Activated CD4-positive, alpha-beta T cell treated with anti-CD3 and anti-CD28 coated beads, Interleukin-2, Interleukin-6, amounts not matched to agents 100 ng/mL and 50 ng/mL, durations not matched to agents 16 hours and 8 hours (primary cell): ENCODE measurements at places on chromosomes 4 and X.

GRCh38 chr4:152356428-152357034 lies 179.4 kb downstream of the FBXW7 start:
- DNase-seq, result no peak

DNA sequence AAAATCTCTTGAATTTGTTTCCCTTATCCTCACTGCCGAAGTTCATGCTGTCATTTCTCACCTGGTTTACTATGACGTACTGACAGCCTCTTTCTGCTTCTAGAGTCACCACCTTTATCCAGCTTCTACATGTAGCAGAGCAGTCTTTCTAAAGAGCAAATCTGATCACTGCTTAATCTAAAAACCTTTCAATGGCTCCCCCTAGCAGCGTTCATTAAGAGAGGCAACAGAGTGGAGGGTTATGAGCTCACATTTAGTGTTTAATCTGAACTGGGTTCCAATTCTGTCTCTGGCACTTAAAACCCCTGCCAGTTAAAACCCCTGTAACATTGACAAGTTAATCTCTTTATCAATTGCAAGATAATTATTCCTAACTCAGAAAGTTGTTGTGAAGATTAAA lies 4.4 kb downstream of the RBPJ start:
- DNase-seq, result peak; percentile 68

DNA sequence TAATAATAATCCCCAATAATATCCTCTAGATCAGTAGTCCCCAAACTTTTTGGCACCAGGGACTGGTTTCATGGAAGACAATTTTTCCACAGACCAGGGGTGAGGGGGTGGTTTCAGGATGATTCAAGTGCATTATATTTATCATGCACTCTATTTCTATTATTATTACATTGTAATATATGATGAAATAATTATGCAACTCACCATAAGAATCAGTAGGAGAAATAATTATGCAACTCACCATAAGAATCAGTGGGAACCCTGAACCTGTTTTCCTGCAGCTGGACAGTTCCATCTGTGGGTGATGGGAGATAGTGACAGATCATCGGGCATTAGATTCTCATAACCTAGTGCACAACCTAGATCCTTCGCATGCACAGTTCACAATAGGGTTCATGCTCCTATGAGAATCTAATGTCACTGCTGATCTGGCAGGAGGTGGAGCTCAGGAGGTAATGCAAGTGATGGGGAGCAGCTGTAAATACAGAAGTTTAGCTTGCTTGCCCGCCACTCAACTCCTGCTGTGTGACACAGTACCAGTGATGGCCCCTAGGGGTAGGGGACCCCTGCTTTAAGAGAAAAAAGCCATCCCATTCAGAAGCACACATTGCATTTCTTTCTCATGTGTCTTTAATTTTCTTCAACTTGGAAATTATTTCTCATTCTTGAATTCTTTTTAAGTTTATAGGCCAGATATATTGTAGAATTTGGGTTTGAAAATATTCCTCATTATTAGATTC lies 16.0 kb upstream of the SH3RF1 start:
- DNase-seq, result no peak

GRCh38 chr4:27161191-27161590 lies 300.6 kb downstream of the STIM2 start:
- DNase-seq, result no peak

DNA sequence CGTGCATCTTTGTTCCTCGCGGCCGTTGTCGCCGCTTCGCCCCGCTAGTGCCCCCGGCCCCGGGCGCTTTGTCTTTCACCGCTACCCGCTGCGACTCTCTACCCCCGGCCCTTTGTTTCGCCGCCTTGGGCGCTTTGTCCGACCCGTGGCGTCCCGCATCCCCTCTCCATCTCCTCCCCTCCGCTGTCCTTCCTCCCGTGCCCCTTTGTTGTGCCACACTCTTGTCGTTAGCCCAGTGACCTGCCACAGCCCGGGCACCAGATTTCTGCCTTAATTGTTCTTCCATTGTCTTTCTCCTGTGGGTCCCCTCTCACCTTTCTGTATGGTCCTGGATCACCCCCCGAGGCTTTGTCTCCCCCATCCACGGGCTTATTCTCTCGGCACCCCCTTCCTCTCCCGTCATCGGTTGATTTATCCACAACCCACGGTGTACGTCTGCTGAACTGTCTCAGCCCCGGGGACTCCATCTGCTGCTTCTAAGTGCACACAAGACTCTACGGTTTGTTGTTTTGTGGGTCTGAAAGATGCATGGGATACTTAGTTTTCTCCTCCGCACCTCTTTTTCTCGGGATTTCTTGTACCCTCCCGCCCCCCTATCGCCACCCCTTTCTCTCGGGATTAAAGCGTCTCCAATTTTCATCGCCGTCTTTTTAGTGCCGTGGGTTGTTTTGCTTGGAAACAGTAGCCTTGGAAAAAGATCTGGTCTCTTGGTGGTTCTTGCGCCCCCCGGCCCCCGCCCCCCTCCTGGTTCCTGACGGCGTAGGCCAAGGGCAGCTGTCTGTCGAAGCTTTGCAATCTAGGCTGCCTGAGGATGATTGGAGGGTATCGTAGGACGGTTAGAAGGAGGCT lies 783 bp downstream of the RBPJ start:
- peak; percentile 38 for DNase-seq

DNA sequence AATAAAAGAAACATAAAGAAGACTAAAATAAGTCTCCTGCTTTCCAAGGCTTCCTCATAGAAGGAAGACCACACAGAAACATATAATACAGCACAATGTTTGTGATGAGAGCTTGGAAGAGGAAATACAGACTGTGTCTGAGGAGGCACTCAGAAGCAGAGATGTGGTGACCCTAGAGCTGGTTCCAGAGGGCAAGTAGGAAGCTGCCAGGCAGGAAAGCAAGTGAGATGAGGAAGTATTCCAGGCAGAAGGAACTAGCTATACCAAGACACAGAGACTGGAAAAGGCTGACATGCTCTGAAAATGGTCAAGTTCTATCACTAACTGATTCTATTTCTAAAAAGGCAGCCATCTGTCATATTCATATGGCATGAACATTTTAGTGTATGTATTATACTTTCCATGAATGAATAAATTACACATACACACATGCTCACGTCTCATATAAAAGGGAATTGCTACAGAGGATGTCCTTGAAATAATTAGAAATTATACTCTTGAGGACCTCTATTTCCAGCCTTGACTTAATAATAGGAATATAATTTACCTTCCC lies 16.6 kb upstream of the HSFX2 start:
- no peak for DNase-seq

DNA sequence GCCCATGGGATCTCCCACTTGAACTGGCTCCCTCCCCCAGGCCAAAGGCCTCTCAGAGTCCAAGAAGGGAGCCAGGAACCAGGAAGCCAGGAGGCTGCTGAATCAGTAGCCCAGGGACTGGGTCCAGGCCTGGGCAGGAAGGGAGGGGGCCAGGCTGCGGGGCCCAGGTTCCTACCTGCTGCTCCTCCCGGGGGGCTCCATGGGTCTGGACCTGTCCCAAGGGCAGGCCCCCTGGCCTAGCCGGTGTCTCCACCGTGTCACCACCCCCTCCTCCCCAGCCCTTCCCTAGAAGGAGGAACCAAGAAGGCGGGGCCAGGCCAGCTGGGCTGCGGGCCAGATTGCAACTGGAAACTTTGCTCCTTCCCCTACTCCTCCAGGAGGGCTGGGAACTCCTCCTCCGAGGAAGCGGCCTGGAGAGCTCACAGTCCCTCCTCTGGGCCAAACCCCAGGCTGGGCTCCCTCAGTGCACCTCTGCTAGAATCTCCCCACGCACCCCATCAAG lies at the start of gene IQSEC2:
IQSEC2 (minus strand) TSS at position 264 of the 502 bp plus-strand sequence.
- DNase-seq, result no peak

DNA sequence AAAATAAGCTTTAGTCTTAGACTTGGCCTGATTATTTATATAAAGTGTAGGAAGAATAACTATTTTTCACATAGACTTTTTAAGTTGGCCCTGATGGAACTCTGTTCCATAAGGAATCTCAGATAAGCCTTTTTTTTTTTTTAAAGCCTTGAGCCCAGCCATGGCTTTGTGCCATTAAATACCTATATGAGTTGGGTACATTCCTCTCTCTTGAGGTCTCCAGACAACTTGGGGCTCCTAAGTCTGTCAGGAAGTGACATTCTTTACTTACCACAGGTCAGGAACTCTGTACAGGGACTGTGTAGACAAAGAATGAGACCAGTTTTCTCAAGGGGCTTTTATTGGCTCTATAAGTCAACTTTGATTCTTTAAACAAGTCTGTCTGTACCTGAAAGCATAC lies 27.1 kb upstream of the IGFBP7 start:
- DNase-seq, result no peak

DNA sequence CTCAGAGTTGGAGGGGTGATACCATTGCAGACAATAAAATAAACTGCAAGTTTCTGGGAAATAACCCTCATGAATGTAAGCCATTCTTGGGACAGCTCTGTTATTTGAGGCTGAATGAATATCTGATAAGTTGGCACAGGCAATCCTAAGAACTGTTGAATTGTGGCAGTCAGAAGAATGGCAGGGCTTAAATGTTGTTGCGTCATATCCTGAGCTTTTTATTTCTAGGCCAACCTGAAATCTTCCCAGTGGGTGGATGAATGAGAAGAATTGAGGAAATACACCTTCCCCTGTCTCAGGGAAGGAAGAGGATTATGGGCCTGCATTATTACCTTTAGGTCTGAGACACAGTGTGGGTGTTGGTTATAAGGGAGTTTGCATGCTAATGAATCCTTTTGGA lies 64.4 kb upstream of the C4orf54 start:
- DNase-seq, result no peak

- DNase-seq, result no peak
Observed at GRCh38 chr4:100357542-100357941, 160.3 kb downstream of the EMCN start.

DNA sequence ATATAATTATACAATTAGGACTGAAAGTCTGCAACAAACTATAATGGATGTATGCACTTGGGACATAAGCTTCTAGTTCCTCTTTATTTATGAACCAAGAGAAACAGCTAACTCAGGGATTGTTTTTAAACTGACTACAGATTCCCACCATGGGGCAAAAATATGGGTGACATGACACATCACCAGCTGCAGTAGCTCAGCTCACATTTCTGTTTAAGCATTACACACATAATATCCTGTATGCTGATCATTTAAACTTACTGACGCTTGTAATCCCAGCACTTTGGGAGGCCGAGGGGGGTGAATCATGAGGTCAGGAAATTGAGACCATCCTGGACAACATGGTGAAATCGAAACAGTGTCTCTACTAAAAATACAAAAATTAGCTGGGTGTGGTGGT lies 11.5 kb downstream of the FGB start:
- no peak for DNase-seq

DNA sequence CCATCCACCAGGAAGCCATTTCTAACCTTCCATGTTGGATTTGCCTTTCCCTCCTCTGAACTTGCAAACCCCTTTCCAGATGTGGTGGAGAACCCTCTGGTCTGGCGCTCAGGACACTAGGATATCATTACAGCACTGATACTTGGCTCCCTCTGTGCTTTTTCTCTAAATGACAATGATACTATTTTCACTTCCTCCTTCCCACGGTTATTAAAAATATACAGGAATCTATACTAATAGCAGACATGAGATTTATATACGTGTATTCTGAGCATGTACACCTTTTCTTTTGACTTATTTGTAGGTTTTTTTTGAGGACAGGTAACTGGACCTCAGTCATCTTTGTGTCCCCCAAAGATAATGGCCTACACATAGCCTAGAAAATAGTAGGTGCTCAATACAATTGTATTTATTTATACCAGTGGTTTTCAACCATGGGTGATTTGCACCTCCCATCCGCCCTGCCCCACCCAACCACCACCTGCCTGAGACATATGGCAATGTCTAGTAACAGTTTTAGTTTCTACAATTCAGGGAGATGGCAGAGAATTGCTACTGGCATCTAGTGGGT lies 60.4 kb upstream of the PLAC8 start:
- DNase-seq, result no peak

- no peak for DNase-seq
Observed at GRCh38 chrX:38662640-38663039, 101.3 kb downstream of the TSPAN7 start.

DNA sequence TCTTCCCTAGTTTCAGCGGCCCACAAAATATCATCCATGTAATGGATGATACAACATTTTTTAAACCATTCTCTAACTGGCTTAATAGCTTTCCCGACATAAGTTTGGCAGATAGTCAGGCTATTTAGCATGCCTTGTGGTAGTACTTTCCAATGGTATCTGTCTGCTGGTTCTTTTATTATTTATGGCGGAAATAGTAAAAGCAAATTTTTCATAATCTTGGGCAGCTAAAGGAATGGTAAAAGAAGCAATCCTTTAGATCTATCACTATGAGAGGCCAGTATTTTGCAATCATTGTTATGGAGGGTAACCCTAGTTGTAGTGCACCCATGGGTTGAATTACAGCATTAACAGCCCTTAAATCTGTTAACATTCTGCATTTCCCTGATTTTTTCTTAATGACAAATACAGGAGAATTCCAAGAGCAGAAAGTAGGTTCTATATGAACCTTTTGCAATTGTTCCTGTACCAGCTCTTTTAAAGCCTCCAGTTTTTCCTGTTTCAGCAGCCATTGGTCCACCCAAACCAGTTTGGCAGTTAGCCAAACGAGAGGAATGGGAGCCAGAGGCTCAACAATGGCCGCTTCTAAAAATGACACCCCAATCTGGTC lies 14.3 kb upstream of the HSD17B11 start:
- no peak for DNase-seq

DNA sequence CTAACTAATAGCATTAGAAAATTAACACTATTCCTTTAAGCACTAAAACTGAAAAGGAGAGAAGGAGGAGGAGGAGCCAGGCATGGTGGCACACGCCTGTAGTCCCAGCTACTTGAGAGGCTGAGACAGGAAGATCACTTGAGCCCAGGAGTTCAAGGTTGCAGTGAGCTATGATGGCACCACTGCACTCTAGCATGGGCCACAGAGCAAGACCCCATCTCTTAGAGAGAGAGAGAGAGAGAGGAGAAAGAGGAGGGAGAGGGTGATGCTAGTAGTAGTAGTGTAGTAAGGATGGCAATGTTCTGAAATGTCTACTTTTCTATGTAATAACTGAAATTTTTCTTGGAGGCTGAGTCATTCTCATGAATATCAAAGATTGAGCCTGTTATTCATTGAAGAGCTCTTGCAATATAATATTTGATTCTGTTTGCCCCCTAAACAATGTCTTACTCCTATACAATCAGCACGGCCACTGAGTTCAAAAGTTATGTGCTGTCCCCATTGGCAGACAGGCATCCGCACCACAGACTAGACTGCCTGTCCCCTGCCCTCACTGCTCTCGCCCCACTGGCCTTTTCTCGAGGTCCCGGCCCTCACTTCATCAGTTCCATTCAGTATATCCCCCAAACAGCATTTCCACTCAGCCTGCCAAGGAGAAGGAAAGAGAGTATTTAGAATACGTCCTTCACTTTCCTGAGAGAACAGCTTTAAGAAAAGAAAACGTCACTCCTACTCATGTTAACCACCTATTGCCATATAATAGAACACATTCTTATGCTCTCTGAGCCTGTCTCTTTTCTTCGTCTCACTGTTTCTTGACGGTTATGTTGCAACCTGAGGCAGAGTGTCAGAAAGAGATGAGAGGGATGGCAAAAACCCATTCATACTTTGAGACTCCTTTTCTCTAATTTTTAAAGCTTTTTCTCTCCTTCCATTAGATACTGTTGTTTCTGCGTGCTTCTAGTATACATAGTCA lies 238.1 kb downstream of the PALLD start:
- no peak for DNase-seq
